ENCODE measurements at places on chromosomes 3 and 15. TPM values are rescaled to one million over a fixed set of nuclear protein-coding genes. Genes with fewer than 3 reads are reported as not detected.

GRCh38 chr3:13652728-13653127 is 103.8 kb downstream of the FBLN2 start:
- H3K4me3 ChIP-seq = no peak overlapping the region
- no peak overlapping the region for H3K27ac ChIP-seq
- no peaks in the 10 kb centered on the region for H3K4me1 ChIP-seq
- DNase-seq = no peak

The FGF7 gene
- total RNA-seq = 27.2 TPM

DNA sequence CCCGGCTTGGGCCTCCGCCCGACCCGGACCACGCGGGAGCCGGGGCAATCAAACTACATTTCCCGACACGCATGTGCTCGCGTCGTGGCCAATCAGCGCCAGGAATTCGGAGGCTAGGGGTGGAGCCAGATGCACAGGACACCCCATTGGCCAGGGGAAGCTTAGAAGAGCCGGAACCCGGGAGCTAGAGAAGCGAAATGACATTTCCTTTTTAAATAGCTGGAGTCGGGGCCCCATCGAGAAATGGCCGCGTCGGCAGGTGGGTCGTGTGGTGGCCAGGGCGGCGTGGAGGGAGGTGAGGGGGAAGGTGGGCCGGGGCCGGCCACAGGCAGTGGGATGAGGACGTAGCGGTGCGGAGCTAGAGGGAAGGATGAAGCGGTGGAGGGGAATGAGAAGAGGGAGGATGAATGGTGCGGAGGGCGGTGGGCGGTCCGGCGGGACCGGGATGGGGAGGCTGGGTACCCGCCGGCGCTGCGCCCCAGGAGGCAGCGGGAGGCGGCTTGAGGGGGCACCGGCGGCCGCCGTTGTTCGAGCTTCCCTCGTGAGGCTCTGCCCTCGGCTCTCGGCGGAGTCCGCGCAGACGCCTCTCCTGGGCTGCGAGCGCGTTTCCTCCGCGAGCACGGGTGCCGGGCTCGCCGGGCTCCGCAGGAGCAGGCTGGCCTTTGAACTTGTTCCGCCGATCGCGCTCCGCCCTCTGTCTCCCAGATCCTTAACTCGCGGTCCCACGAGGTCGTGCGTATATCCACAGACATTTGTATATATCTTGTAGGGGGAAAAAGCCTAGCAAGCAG is at the start of gene KBTBD8:
TSS of gene KBTBD8 (plus strand) at position 195 of the 791 bp plus-strand sequence. CDS start at position 244, 49 bp downstream.
- peak; percentile 99 for DNase-seq
- H3K36me3 ChIP-seq = peaks cover 3% of the 10 kb centered on the region
- peak within 1 kb of the TSS; percentile 88 for H3K27ac ChIP-seq
- H3K27me3 ChIP-seq = no peaks in the 10 kb centered on the region
- peak within 1 kb of the TSS; percentile 75 for H3K4me3 ChIP-seq

- no peak overlapping the region for H3K27ac ChIP-seq
- DNase-seq = no peak
- no peaks in the 10 kb centered on the region for H3K36me3 ChIP-seq
- no peaks in the 10 kb centered on the region for H3K4me1 ChIP-seq
- H3K4me3 ChIP-seq = no peak overlapping the region
- H3K27me3 ChIP-seq = no peaks in the 10 kb centered on the region
These were observed 89.0 kb downstream of the DHX36 start for GRCh38 chr3:154235330-154235729.

- H3K27me3 ChIP-seq = no peaks in the 10 kb centered on the region
- no peaks in the 10 kb centered on the region for H3K36me3 ChIP-seq
- H3K27ac ChIP-seq = no peak overlapping the region
- H3K4me1 ChIP-seq = no peaks in the 10 kb centered on the region
These were observed 181.6 kb downstream of the ABHD5 start for GRCh38 chr3:43872301-43872700.

GRCh38 chr3:150311156-150311555 is 96.9 kb upstream of the TSC22D2 start:
- H3K4me1 ChIP-seq = peaks cover 6% of the 10 kb centered on the region
- H3K27me3 ChIP-seq = no peaks in the 10 kb centered on the region
- no peaks in the 10 kb centered on the region for H3K36me3 ChIP-seq
- no peak overlapping the region for H3K27ac ChIP-seq

The PPP4R2 gene
- total RNA-seq = 30.8 TPM

- peaks cover 11% of the 10 kb centered on the region for H3K4me1 ChIP-seq
- DNase-seq = peak; percentile 88
- H3K36me3 ChIP-seq = no peaks in the 10 kb centered on the region
- H3K27me3 ChIP-seq = no peaks in the 10 kb centered on the region
- H3K4me3 ChIP-seq = no peak overlapping the region
These were observed 6.0 kb downstream of the TM4SF4 start for GRCh38 chr3:149480326-149481017.

DNA sequence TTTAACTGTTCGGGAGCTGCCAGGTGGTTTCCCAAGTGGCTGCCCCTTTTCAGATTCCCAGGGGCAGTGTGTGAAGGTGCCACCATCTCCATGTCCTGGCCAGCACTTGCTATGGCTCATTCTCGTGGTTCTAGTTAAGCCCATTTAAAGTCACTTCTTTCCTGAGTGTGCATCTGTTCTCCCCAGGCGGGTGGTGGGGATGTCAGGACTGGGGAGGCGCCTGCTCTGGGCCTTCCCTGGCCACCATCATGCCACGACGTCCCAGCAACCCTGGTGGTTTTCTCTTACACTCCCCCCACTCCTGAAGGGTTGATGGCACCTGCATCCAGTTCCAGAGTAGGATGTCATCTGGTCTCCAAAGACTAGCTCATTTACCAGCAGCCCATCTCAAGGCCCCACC is 56.8 kb upstream of the TAMM41 start:
- no peaks in the 10 kb centered on the region for H3K27me3 ChIP-seq
- H3K4me3 ChIP-seq = no peak overlapping the region
- no peak for DNase-seq
- no peaks in the 10 kb centered on the region for H3K36me3 ChIP-seq
- no peaks in the 10 kb centered on the region for H3K4me1 ChIP-seq

DNA sequence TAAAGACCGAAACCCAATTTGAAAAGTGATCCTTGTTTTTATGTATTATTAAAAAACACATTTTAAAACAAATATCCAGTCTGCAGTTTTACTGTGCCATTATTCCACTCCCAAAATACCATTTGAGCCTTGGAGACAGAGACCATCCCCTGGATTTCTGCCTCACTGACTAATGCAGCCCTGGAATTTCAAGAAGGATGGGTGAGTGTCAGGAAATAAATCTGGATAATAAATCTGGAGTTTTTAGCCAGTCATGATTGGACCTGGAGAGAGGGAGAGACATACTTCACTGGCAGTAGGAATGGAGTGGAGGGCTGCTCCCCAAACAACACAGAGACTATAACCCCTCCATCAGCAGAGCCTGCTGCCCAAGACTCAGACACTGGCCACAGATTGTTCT is 123.3 kb downstream of the MYLK start:
- H3K36me3 ChIP-seq = no peaks in the 10 kb centered on the region
- no peaks in the 10 kb centered on the region for H3K4me1 ChIP-seq
- no peak for DNase-seq
- H3K27me3 ChIP-seq = no peaks in the 10 kb centered on the region
- H3K27ac ChIP-seq = no peak overlapping the region

DNA sequence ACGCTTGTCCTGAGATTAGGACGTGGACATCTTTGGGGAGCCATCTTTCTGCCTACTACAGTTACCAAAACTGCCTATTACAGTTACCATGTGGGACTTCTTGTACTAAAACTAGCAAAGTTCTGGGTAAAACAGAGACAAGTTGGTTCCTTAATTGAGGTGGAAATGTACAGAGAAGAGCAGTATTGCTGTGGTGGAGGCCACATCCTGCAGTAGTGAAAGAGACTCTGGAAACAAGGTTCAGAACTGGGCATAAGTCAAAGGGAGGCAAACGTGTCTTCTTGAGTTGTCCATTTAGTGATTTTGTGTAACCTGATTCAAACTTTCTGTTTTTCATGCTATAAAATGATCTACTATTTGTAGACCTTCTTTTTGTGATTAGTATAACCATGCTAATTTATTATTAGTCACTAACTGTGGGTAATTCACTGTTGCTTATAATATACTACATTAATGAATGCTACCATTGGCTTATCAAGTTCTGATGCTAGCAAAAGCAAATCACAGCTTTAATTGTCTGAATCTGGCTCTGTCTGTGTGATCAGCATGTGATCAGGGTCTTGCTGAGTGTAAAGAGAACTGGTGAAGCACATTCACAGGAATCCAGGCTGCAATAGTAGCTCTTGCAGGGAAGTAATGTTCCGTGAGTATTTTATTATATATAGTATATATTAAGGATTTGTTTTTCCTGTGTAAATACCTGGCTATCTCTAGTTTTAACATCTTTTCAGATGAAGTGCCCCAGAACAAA is 207.9 kb upstream of the GAP43 start:
- H3K36me3 ChIP-seq = no peaks in the 10 kb centered on the region
- no peaks in the 10 kb centered on the region for H3K27me3 ChIP-seq

GRCh38 chr15:43249699-43250203 is 17.0 kb downstream of the TGM5 start:
- H3K4me3 ChIP-seq = no peak overlapping the region
- H3K27ac ChIP-seq = no peak overlapping the region
- no peak for DNase-seq
- H3K36me3 ChIP-seq = no peaks in the 10 kb centered on the region
- H3K27me3 ChIP-seq = no peaks in the 10 kb centered on the region

DNA sequence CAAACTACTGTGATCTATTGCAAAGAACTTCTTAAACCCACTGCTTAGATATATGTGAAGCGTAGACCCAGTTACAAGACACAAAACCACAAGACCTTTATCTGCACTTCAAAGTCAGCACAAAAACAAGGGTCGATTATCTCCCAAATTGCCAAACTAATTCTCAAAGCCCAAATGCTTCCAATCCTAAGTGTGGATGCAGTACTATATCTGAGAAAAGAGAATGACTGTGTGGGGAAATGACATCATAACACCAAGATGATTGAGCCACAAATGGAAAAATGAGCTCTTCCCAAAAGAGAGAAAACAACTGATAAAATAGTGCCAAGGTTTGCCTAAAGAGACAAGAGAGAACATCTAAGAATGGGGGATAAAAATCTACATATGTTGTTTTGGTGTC is 86.2 kb downstream of the MEIS2 start:
- DNase-seq = no peak
- H3K36me3 ChIP-seq = no peaks in the 10 kb centered on the region
- H3K4me1 ChIP-seq = peaks cover 20% of the 10 kb centered on the region
- H3K27ac ChIP-seq = peak overlapping the region; percentile 66
- H3K4me3 ChIP-seq = no peak overlapping the region

DNA sequence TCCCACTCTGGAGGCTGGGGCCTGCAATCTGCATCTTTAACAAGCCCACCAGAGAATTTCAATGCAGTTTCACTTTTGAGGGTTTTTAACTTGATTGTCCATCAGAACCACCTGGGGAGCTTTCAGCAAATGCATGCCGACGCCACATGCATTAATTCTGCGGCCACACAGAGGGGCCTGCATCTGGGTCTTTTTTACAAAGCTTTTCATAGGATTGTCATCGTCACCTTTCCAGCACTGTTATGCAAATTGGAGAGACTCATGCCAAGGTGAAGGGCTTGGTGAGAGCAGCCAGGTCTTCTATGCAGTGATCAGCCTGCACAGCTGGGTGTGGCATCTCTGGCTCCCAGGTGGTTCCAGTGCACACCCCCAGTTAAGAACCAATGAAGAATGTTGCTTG is 143.0 kb upstream of the CTDSPL start:
- H3K27me3 ChIP-seq = no peaks in the 10 kb centered on the region
- no peak overlapping the region for H3K27ac ChIP-seq
- H3K4me1 ChIP-seq = no peaks in the 10 kb centered on the region
- H3K36me3 ChIP-seq = peaks cover 4% of the 10 kb centered on the region

The RBP2 gene
- not detected for total RNA-seq

DNA sequence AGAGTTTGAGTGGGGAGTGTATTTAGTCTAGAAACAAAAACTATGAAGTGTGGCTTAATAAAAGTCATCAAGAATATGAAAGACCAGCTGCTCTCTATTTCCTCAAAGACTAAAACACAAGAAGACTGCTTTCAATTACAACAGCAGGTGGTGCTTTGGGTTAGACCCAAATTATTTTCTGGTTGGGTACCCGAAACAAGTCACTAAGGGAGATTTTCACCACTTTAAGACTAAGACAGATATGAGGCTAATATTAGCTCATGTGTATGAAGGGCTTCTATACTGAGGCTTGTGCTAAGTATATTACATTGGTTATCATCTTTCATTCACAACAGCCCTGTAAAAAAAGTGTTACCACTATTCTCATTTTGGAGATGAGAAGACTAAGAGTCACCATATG is 43.1 kb downstream of the COL8A1 start:
- no peaks in the 10 kb centered on the region for H3K4me1 ChIP-seq
- no peaks in the 10 kb centered on the region for H3K27me3 ChIP-seq
- no peaks in the 10 kb centered on the region for H3K36me3 ChIP-seq
- no peak for DNase-seq
- no peak overlapping the region for H3K4me3 ChIP-seq
- peak overlapping the region; percentile 20 for H3K27ac ChIP-seq

The LMAN1L gene
- total RNA-seq = 13.8 TPM

The RASGRF1 gene
- total RNA-seq = 1.0 TPM

The GOLGA8Q gene
- 1.2 TPM for total RNA-seq

The GRAMD2A gene
- total RNA-seq = 0.83 TPM

DNA sequence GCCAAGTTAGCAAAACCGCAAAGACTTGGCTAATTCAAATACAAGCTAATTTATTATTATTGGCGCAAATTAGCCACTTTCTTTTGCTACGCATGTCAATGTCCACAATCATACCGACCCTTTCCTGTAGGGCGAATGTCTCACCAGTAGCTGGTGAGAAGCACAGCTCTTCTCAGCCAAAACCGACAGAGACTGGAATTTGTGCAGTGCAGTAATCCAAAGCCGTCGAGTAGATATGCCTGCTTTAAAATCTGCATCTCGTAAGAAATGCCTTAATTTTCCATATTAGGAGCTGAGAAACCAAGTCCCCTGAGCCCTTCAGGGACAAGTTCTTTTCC is 614 bp upstream of the MINDY2 start:
- H3K27me3 ChIP-seq = no peaks in the 10 kb centered on the region
- no peak for DNase-seq
- H3K27ac ChIP-seq = peak overlapping the region; percentile 98
- peak overlapping the region; percentile 81 for H3K4me3 ChIP-seq

GRCh38 chr3:128001576-128001975 is 50.7 kb upstream of the SEC61A1 start:
- no peaks in the 10 kb centered on the region for H3K36me3 ChIP-seq
- H3K27ac ChIP-seq = no peak overlapping the region
- no peak overlapping the region for H3K4me3 ChIP-seq
- no peaks in the 10 kb centered on the region for H3K4me1 ChIP-seq

- no peak for DNase-seq
- no peak overlapping the region for H3K4me3 ChIP-seq
- no peaks in the 10 kb centered on the region for H3K4me1 ChIP-seq
These were observed 33.0 kb downstream of the ARID3B start for GRCh38 chr15:74573987-74574386.

The LARP6 gene
- 20.2 TPM for total RNA-seq

The GOLGA6A gene
- total RNA-seq = not detected

The FOXB1 gene
- not detected for total RNA-seq

GRCh38 chr15:89043031-89044002 is 44.9 kb upstream of the ABHD2 start:
- H3K27me3 ChIP-seq = no peaks in the 10 kb centered on the region
- DNase-seq = no peak
- no peaks in the 10 kb centered on the region for H3K36me3 ChIP-seq
- no peak overlapping the region for H3K27ac ChIP-seq
